NCI-H510A treated with DMSO at 0.1 percent for 48 hours (cell line): ENCODE measurements at places on chromosomes 12 and 14.

- no peak for DNase-seq
Observed at GRCh38 chr14:28157887-28158791, 608.4 kb upstream of the FOXG1 start.

GRCh38 chr12:123715195-123715594 is 3.0 kb downstream of the ATP6V0A2 start:
- no peak for DNase-seq

GRCh38 chr14:75725481-75725880 is 64.4 kb downstream of the TTLL5 start:
- no peak for DNase-seq

GRCh38 chr12:1078002-1078401 is 87.0 kb downstream of the ERC1 start:
- DNase-seq, result no peak

DNA sequence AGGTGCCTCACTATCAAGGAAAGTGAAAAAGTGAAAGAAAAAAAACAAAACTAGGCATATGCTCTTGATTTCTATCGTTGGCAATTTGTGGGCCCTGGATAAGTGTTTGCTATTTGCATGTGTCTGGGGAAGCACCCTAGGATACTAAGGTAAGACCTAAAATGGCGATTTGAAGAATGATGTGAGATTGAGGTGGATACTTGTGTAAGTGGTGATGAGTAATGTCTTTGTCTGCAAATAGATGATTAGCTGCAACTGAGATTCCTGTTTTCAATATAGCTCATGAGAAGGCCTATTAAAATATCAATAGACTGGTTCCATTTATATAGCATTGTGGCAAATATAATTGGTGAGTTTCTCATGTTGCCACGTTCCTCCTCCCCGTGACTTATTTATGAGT is 261.7 kb downstream of the NEDD1 start:
- DNase-seq, result no peak

GRCh38 chr12:31323391-31324115 is 2.4 kb downstream of the SINHCAF start:
- DNase-seq, result no peak
